ENCODE measurements at places on chromosomes 5 and 9.

DNA sequence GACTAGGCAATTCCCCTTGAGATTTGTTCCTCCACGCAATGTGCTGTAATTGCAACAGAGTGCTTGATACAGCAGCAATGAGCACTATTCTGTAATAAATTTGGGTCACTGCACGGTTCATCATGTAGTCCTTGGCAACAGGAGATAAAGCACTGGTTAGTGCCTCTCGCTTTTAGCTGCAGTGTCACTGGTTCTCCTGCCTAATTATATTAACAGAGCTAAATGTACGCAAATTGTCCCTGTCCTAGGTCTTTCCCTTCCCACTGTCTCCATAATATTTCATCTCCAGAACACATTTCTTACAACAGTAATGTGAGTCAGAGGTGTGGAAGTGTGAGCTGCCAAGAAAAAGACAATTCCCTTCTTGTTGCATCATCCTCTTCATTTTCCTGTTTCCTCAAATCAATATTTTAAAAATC is 553.1 kb downstream of the ZNF608 start:
- no peak for DNase-seq

DNA sequence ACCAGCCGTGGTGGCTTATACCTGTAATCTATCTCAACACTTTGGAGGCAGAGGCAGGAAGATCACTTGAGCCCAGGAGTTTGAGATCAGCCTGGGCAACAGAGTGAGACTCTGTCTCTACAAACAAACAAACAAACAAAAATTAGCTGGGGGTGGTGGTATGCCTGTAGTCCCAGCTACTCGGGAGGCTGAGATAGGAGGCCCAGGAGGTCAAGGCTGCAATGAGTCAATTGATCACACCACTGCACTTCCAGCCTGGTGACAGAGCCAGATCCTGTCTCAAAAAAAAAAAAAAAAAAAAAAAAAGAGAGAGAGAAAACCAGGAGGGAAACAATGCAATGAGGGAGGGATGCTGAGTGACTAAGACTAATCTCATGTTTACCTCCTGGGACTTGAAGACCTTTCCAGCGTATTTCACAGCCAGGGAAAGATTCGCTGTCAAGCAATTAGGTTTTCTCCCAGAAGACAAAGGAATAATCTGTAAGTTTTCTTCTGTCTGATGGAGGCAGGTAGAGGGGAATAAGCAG is 51.1 kb upstream of the MIER3 start:
- no peak for DNase-seq

DNA sequence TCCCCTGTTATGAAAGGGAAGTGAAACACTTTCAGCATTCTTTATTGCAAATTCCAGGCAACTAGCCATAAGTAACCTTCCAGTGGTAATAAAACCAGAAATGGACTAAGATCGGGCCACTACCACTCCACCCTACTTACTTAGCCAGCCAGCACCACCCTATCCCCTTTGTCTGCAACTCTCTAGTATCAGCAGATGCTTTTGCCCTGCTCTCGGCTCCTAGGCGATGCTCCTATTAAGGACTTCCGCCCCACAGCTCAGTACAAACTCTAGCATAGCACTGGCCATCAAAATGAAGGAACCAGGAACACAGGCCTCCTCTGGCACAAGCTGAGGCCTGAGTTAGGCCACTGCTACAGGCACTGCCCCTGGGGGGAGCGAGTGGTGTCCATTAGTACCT is 81.2 kb downstream of the GLDC start:
- DNase-seq: peak; percentile 39

- DNase-seq: no peak
Measured at GRCh38 chr9:73548201-73548600, 396.5 kb downstream of the ANXA1 start.

- no peak for DNase-seq
Measured at GRCh38 chr5:149572576-149573231, 8.6 kb upstream of the ARHGEF37 start.

- no peak for DNase-seq
Measured at GRCh38 chr5:177966839-177967166, 29.2 kb downstream of the PROP1 start.

DNA sequence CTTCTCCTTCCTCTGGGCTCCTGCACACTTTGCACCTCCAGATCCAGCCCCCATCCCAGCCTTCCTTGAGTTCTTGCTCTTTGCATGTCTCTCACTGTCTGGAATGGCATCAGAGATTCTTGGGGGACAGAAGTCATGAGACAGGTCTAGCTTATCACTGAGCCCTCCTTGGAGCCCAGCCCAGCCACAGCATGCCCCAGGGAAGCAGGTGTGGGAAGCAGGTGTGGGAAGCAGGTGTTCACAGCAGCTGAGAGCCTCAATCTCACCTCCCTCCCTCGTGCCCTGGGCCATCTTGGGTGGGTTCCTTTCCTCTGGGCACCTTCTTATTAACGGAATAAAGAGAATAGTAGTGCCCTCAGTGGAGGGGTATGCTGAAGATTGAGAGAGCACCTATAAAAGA is 27.2 kb downstream of the SLC6A7 start:
- no peak for DNase-seq

- DNase-seq: no peak
Measured at GRCh38 chr5:91443023-91443422, 59.9 kb upstream of the ARRDC3 start.

DNA sequence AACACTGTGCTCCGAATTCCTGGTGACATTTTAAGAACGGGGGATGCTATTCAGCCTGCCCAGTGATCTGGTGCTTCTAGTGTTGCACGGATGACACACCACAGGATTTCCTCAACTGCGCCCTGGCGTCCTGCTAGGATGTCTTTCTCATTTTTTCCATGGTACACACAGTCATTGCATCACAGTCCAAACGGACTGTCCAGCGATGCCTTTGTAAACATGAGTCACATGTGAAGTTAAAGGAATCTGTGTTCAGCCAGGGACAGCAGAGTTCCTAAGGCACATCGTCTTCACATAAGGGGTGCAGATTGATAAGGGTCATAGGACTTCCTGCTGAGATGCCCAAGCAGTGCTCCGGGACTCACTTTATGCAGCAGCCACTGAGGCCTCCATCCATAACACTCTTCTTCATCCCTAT is 9.3 kb upstream of the PTPN3 start:
- no peak for DNase-seq

DNA sequence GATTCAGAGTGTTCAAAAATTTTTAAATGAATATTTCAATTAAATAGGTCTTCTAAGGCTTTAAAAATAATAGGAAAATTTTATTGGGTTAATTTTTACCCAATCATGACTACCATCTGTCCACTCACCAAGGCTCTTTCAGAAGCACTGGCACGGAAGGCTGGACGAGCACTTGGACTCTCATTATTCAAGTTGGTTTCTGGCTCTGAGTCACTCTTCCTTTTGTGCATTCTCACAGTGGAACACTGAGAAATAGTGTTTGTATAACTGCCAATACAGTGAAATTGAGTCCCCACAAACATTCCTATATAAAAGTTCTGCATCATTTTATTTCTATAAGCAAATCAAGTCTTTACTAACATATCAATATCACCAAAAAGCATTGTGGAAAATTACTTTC is 1149.0 kb downstream of the EFNA5 start:
- DNase-seq: no peak

DNA sequence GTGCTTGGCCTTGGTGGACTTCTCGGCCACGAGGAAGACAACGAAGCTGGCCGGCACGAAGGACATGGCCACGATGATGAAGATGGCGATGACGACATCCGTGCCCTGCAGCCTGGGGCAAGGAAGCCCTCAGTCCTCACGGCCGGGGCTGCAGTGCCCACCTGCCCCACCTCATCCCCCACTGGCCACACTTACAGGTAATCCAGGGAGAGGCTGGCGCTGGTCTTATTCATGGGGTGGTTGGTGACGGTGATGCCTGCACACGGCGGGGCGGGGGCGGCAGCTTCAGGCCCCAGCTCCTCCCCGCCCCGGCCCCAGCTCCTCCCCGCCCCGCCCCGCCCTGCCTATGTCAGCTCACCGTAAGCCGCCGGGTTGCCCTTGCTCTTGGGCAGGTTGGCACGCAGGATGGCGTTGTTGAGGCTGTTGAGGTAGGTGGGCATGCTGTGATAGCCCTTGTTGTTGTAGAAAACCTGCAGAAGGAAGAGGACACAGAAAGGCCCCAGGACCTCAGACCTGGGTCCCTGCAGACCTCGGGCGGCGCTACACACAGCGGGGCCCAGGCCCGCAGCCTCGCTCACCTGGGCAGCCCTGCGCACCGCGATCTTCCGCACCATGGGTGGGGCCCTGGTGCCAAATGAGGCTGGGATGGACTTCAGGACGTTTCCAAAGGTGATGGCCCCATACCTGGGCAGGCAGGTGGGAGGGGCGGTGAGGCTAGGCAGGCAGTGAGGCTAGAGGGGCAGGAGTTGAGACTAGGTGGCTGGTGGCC is 15.7 kb upstream of the CLIC3 start:
- no peak for DNase-seq

GRCh38 chr5:124895236-124895635 is 148.8 kb upstream of the ZNF608 start:
- DNase-seq: no peak

- DNase-seq: no peak
Measured at GRCh38 chr5:157359356-157360055, 93.6 kb downstream of the CYFIP2 start.

GRCh38 chr5:157819502-157820115 is 39.3 kb downstream of the CLINT1 start:
- DNase-seq: no peak

- DNase-seq: no peak
Measured at GRCh38 chr5:56543441-56544388, 271.6 kb upstream of the MAP3K1 start.

DNA sequence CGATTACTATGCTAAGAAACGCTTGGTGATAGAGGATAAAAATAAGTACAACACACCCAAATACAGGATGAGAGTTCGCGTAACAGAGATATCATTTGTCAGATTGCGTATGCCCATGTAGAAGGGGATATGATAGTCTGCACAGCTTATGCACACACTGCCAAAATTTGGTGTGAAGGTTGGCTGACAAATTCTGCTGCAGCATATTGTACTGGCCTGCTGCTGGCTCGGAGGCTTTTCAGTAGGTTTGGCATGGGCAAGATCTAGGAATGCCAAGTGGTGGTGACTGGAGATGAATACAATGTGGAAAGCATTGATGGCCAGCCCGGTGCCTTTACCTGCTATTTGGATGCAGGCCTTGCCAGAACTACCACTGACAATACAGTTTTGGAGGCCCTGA is 208.4 kb downstream of the PDZD2 start:
- DNase-seq: no peak

GRCh38 chr9:94919376-94920098 is 193.0 kb downstream of the AOPEP start:
- no peak for DNase-seq

GRCh38 chr9:32161209-32161608 is 223.2 kb upstream of the ACO1 start:
- DNase-seq: no peak

GRCh38 chr5:16065831-16066230 is 113.8 kb downstream of the MARCHF11 start:
- DNase-seq: no peak

- no peak for DNase-seq
Measured at GRCh38 chr5:141848744-141849414, 29.3 kb downstream of the PCDH1 start.

- no peak for DNase-seq
Measured at GRCh38 chr5:34867660-34868059, 28.7 kb downstream of the TTC23L start.

DNA sequence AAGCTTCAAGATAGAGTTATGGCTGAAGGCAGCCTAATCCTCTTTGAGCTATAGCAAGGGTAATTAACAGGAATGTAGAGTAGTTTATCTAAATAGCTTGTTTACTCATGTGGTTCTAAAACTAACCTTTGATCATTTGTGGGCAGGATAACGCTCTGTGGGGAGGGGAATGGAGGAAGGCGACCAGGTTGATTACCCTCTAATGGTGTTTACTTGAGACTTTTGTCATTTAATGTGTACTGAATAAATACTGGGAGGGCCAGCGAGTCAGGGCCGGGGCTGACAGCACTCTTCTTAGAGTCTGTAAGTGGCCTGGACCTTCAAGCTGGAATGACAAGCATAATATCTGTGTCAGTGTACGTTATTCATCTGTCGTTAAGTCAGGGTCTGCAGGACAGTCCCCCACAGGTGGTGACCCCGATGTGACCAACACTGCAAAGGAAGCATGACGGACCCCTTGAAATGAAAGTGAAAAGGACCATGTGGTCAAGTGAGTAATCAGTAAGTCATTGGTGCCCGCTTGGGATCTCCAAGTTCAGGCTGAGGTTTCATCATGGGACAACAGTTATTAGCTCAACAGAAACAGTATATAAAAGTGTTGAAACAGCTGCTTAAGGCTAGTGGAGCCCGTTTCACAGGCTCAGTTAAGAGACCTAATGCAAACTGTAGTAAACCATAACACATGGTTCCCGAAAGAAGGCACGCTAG is 162.6 kb downstream of the CPLANE1 start:
- DNase-seq: peak; percentile 9

GRCh38 chr5:146283344-146283761 is 55.3 kb upstream of the POU4F3 start:
- no peak for DNase-seq

DNA sequence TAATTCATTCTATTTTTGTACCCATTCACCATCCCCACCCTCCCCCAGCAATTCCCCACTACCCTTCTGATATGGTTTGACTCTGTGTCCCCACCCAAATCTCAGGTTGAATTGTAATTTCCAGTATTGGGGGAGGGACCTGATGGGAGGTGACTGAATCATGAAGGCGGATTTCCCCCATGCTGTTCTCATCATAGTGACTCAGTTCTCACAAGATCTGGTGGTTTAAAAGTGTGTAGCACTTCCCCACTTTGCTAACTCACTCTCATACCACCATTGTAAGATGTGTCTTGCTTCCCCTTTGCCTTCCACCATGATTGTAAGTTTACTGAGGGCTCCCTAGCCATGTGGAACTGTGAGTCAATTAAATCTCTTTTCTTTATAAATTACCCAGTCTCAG is 25.9 kb upstream of the TESK1 start:
- DNase-seq: peak; percentile 75

DNA sequence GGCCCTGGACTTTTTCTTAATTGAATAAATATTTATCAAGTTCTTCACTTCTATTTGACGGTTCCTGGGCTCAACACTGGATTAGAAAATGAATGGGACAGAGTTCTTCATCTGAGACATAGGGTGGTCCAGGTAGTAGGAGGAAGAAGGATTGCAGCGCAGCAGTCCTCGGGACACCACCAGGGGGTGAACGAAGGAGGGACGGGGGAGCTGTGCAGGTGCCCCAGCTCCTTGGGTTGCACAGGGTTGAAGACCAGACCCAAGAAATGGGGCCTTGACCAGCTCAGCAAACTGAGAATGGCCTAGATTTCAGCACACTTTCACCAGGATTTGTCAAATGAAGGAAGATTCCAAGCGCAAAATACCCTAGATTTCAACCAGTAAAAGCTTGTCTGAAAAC is 29.5 kb downstream of the ABL1 start:
- DNase-seq: no peak

- peak; percentile 52 for DNase-seq
Measured at GRCh38 chr5:179923436-179923835, 15.7 kb upstream of the TBC1D9B start.

- no peak for DNase-seq
Measured at GRCh38 chr9:132249123-132249522, 87.3 kb downstream of the NTNG2 start.

GRCh38 chr9:109751253-109751652 is 28.7 kb upstream of the PALM2AKAP2 start:
- no peak for DNase-seq
